ENCODE measurements at places on chromosomes 11 and 22. TPM values are rescaled to one million over a fixed set of nuclear protein-coding genes. Genes with fewer than 3 reads are reported as not detected.

Gene DNAJB7
- total RNA-seq: not detected

Gene RASGRP2
- 0.37 TPM for total RNA-seq

Gene OR2AG1
- not detected for total RNA-seq

Gene PYGM
- total RNA-seq: 0.37 TPM

Gene AIFM3
- 0.73 TPM for total RNA-seq

Gene RAG2
- not detected for total RNA-seq

Gene NDUFS3
- 71.7 TPM for total RNA-seq

Gene TUBA8
- total RNA-seq: 0.39 TPM

Gene TIGD3
- total RNA-seq: under 0.01 TPM

Gene SLC25A1
- 94.4 TPM for total RNA-seq

Gene TH
- not detected for total RNA-seq

Gene SLC22A6
- not detected for total RNA-seq

Gene TMEM191B
- total RNA-seq: 0.39 TPM

Gene CCDC73
- not detected for total RNA-seq

Gene IL17REL
- not detected for total RNA-seq

Gene GTSE1
- 8.8 TPM for total RNA-seq

Gene KRTAP5-9
- not detected for total RNA-seq

Gene APOL4
- 1.8 TPM for total RNA-seq

Gene TSGA10IP
- not detected for total RNA-seq

Gene NDUFS8
- 94.4 TPM for total RNA-seq

Gene DDI1
- total RNA-seq: not detected

Gene OR4D5
- total RNA-seq: not detected

Gene SLC25A18
- 0.73 TPM for total RNA-seq

Gene DTX4
- total RNA-seq: 0.59 TPM

Gene DEFB131B
- not detected for total RNA-seq

Gene BIRC2
- 42.3 TPM for total RNA-seq

Gene EHF
- total RNA-seq: not detected

Gene RFPL2
- total RNA-seq: not detected
